Mesenteric fat pad (tissue), 1 donor: ENCODE measurements at places on chromosomes 3 and 15.

DNA sequence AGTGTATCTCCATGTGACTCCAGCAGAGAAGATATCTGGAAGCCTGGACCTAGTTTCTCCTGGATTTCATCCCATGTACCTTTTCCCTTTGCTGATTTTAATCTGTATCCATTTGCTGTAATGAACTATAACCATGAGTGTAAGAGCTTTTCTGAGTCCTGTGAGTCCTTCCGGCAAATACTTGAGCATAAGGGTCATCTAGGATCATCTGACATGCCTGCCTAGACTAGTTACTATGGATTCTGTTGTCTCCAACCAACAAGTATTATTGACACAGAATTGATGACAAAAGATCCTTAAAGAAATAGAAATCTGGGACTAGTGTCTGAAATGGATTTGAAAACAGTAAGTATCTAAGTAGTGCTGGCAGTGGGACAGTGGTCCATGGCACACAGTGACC lies 11.3 kb upstream of the UBE3A start:
- no peak for DNase-seq

GRCh38 chr3:107662124-107662507 lies 139.4 kb downstream of the BBX start:
- no peak for DNase-seq

DNA sequence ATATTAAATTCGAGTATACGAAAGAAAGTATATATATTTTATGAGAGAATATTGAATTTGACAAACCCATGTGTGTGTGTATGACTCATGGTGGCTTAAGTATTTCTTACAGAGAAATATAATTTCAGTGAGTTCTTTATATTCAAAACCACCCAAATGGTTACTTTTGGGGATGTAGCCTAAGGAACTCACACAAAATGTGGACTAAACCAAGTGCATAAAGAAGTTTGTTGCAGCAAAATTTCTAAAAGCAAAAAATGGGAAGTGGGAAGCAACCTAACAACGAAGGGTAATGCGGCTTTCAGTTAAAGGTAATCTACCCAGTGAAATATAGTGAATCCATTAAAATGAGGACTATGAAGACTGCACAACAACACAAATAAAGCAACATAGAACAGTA lies 277.1 kb downstream of the EDEM1 start:
- DNase-seq: no peak

DNA sequence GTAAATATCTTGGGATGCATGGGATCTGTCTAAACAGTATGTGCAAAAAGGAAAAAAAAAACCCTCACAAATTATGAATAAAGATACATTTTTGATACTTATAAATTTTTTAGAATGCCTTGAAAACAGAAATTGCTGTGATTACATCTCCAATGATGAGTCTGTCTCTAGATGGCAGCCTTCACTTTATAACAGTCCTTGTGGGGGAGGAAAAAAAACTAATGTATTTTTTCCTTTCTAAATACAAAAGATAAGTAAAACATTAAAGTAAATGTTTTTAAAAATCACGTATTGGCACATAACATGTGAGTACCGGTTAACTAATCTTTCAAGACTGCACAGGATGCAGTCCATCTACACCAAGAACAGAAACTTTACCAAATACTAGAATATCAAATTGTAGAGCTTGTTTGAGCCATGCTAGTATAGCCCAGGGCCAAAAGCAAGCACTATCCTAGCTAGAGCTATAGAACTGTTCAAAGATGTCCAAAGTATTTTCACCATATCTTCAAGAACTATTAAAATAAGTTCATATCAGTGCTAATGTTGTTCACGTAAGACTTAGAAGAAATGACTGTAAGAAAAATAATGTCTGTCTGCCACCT lies 206.4 kb downstream of the STAG1 start:
- DNase-seq: no peak

DNA sequence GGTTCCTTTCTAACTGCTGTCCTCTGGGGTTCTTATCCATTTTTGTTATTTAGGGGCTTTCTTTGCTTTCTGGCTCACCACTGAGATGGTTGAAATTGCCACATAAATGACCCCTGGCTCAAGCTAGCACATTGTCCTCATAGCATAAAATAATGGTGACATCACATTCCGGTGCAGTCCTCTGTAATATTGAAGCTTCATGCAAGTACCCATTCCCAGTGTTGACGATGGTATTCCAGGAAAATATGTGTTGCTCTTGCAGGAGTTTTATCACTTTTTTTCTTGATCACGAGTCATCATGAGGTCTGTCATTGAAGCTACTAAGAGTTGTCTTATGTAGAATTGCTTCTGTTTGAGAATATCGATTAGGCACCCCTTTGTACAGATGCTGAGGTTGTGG lies 56.1 kb downstream of the CRTC3 start:
- DNase-seq: no peak

DNA sequence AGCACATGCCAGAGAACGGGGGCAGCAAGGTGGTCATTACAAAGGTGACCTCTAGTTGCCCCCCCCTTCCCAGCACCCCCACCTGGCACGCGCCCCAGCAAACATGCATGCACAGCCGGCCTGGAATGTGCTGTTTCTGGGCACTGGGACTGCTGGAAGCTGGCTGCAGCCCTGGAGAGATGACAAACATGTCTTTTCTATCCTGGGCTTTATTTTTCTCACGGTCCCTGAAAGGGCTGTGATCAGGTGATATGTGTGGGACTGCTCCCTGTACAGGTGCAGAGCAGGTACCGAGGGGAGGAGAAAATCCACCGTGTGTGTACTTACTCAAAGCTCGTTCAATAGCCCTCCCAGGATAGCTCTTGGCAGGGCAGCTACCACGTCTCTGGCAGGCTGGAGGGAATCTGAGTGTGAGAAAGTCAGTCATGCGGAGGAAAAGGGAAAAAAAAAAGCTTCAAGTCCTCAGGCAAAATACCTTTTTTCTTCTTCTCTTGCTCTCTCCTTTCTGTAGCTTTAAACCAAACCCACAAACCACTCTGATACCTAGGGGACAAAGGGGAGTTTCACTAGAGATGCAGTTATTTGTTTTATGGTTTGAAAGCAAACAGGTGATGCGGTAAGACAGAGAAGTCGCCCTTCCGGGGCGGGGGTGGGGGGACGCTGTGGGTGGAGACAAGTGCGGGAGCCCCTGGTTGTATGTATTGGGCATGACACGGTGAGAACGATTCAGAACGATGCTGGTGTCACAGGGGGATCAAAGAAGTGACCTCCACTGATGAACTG lies 5.0 kb upstream of the HES1 start:
- DNase-seq: no peak

DNA sequence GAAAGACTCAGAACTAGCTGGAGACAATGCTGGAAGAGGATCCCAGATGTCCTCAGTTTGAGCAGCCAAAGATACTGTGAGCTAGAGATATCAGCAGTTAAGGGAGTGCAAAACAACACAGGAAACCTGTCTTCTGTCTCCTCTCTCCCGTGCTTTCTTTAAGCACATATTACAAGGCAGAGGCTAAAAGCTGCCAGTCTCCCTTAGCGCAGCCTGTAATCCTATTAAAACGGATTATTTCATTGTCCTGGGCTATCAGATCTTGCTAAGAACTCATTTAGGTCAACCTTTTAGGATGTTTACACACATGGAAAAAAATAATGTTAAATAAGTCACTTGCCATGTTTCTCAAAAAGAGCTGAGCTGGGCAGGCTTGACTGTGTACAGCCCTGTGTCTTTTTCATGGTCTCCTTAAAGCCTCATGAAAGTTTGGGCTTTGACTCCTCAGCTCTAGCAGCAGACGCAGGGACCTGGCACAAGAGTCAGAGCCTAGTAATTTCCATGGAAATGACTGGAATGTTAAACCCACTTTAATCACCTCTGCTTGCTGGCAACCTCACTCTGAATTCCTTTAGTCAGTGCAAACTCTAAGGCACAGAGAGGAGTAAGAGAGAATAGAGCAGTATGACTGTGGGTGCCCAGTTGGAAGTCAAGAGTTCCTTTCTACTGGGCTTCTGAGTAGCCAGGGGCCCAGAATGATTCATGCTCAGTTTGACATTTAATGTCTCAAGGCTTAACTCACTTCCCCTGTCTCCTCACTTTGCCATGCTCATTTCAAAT lies 491.9 kb downstream of the NTRK3 start:
- no peak for DNase-seq

DNA sequence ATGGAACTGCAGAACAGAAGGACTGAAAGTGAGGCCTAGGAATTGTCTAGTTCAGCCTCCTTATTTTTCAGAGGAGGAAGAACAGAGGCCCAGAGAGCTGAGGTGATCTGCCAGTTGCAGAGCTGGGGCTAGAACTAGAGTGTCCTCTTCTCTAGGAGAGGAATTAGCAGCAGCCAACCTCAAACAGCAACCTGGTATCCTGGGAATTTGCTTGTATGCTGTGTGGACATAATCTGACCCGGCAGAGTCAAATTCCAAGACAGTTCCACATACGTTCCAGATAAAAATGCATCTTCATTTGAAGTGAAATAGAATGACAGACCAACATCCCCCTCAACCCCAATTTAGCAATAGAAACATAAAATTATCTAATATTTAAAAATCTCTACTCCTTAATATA lies 13.5 kb upstream of the TSC22D2 start:
- DNase-seq: no peak

DNA sequence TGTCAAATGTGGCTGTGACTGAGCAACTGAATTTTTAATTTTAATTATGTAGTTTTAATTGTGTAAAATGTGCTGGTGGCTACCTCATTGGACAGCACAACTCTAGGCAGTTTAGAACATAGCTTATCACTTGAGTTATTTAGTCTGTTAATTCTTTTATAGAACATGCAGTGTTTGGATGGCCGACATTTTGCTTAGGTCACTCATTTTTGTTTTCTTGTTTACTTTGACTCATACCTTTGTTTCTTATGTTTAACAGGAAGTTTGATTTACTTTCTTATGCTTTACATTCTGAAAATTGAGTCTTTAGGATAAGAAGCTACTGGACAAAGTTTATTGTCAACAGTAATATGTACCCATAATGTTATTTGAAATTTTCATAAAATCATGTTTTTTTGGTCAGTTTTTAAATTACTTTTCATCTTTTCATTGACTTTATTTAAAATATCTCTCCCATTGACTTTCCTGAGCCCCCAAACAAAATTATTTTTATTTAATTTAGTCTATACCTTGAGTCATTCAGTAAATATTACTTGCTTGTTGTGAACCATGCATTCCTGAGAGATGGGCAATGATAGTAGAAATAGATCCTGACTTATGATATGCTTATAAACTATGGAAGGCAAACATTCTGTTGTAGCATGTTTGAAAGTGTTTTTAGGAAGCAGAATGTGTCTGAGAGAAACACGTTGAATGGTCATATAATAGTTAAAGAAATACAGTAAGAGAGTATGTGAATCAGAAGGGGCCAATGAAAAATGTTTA lies 60.6 kb downstream of the TCF12 start:
- no peak for DNase-seq

- no peak for DNase-seq
Observed at GRCh38 chr3:5128849-5129248, 6.8 kb downstream of the ARL8B start.
